Natural killer cell treated with Interleukin-12 subunit alpha and Interleukin-12 subunit beta and Interleukin-15 and Interleukin-18, amount 100 ng/mL, for 72 hours (primary cell): ENCODE measurements at places on chromosomes 13 and 19.

- peak; percentile 88 for DNase-seq
These were observed 1.5 kb upstream of the FTL start for GRCh38 chr19:48963371-48964204.

DNA sequence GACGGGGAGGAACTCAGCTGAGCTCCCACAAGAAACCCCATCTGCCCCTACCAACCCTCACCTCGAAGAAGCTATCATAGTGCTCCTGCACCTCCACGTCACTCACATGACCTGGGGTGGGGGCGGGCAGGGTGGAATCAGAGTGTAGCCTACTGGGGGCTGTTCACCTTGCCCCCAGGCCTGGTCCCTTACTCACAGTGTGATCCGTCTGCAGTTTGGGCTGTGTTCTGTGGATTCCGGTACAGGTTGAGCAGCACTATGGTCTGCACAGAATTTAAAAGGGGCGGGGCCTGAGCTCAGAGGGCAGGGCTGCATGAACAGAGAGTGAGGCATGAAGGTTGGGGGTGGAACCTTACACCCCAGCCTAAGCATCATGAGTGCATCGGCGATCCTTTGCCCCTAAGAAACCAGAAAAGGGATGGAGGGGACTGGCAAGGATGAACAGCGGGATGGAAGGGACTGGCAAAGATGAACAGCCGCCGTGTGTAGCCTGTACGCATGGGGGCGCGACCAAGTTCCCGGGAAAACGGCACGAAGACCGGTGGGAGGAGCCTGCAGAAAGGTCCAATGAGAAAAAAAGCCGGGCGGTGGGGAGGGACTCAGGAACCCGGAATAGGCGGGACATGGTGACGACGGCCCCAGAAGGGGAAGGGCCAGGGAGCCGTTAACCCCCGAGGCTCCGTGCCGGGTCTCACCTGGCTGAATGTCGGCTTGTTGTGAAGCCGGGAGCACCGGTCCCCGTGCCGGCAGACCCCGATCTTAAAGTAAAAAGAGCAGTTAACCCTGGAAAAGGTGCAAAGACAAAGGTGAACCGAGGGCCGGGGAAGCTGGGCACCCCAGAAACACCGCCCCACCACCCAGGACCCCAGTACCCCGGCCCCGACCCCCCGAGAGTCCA is 539 bp downstream of the U2AF1L4 start:
- DNase-seq, result peak; percentile 95

DNA sequence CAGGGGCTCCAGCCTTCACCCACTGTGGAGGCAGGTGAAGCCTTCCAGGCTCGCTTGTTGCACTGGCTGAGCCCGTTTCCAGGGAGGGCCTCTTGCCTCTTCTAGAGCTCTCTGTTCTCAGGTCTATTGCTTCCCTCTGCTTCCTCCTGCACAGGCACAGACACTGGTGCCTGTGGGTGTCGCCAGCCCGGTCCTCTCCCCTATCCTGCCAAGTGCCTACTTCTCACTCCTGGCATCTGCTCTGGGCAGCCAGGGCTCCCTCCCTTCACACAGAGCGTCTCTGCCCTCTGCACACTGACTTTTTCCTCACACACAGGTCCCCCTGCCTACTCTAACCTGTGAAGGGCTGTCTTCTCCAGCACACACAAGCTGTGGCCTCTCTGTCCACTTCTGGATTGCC is 60.3 kb downstream of the SLC7A9 start:
- no peak for DNase-seq

GRCh38 chr13:73334445-73334844 is 275.6 kb downstream of the KLF5 start:
- DNase-seq, result no peak

GRCh38 chr19:2317756-2318155 is 9.8 kb upstream of the LINGO3 start:
- DNase-seq, result no peak

DNA sequence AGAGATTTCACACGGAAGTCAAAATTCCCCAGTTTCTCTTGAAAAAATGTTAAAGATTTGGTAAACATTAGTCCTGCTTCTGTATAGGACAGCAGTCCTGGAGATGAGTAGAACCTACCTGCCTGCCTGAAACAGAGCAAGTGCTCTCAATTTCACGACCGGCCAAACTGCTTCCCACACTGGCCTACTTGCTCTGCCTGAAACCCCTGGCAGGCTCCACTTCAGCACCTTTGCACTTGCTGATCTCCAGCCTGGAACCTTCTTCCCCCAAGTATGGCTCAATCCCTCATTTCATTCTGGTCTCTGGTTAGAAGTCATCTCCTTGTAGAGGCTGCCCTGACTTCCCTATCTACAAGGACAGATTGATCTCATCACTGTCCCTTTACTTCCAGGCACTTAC is 271.4 kb downstream of the DLEU7 start:
- no peak for DNase-seq

DNA sequence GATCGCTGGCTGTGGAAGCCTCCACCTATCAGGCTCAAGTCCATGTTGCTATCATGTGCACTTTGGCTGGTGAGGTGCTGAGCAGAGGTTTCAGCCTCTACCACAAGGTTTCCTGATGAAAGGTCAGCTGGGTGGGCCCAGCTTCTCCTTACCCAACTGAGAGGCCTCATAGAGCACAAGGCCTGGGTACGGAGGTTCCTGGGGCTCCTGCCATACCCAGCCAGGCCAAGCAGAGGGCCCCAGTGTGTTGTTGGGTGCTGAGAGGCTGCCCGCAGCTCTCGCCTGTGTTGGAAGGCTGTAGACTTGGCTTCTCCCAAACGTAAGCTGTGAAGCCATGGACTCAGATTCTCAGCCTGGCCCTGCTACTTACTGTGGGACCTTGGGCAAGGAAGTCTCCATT is 28.2 kb downstream of the ACTN4 start:
- peak; percentile 73 for DNase-seq

GRCh38 chr19:47430041-47430802 is 10.9 kb upstream of the MEIS3 start:
- DNase-seq, result no peak

DNA sequence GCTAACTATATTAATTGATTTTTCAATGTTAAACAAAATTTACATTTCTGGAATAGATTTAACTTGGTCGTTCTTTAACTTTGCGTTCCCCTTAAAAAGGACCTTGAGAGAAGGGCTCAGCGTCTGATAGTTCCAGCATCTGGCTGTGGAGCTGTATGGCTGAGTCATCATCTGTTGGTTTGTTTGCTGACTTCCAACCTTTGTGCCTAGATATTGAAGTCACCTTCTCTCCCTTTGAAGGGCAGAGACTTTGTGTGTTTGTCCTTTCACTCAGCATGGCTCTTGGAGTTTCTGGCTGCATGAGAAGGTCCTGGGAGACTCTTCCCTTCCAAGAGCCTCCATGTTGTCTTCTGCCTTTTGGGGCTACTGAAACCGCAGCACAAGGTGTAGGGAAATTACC is 16.6 kb upstream of the IRS2 start:
- no peak for DNase-seq

GRCh38 chr19:662207-662961 is 630 bp downstream of the RNF126 start:
- DNase-seq, result peak; percentile 80

DNA sequence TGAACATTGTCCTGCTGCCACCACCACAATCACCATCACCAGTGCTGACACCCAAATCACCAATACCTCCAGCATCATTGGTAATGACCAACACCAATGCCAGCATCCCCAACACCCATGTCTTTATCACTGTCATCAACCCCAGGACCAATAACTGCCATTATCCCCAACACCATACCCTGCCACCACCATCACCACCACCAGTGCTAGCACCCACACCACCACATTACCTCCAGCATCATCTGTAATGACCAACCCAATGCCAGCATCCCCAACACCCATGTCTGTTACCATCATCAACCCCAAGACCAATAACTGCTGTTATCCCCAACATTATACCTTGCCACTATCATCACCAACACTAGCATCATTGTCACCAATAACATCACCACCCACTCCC is 2.6 kb downstream of the LGI4 start:
- DNase-seq, result no peak
